Keratinocyte (primary cell): ENCODE measurements at places on chromosomes 1 and 21.

- no peak for DNase-seq
These were observed 72.4 kb upstream of the TIAM1 start for GRCh38 chr21:31416465-31416864.

GRCh38 chr1:23424293-23425192 lies at the start of gene TCEA3:
Gene TCEA3, minus strand, starts transcription at chr1:23424748. Its CDS starts 115 bp downstream, at chr1:23424633.
- DNase-seq, result no peak

GRCh38 chr21:43308101-43308814 lies 118.7 kb downstream of the SIK1 start:
- no peak for DNase-seq

GRCh38 chr1:161890574-161890973 lies 124.5 kb downstream of the ATF6 start:
- no peak for DNase-seq

GRCh38 chr1:163674236-163674635 lies 352.5 kb downstream of the NUF2 start:
- no peak for DNase-seq

- no peak for DNase-seq
These were observed 93.0 kb downstream of the EVI5 start for GRCh38 chr1:92691925-92692324.

- no peak for DNase-seq
These were observed 1183.7 kb downstream of the MRPL39 start for GRCh38 chr21:24423546-24423945.

DNA sequence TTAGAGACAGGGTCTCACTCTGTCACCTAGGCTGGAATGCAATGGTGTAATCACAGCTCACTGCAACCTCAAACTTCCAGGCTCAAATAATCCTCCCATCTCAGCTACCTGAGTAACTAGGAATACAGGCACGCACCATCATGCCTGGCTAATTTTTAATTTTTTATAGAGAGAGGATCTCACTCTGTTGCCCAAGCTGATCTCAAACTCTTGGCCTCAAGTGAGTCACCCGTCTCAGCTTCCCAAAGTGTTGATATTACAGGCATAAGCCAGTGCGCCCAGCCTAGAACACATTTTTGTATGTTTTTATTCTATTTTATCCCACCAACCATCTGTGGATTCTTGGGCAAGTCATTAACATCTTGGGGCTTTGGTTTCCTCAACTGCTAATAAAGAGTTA lies 100.5 kb downstream of the AK5 start:
- DNase-seq, result no peak

DNA sequence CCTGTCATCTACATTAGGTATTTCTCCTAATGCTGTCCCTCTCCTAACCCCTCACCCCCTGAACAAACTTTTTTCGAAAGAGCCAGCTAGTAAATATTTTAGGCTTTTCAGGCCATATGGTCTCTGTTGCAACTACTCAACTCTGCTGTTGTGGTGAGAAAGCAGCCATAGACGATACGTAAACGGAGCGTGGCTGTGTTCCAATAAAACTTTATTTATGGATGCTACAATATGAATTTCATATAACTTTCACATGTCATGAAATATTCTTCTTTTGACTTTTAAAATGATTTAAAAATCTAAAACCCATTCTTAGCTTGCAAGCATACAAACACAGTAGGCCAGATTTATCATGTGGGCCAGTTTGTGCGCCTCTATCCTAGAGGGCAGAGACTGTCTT lies 11.2 kb upstream of the RPS6KA1 start:
- no peak for DNase-seq

DNA sequence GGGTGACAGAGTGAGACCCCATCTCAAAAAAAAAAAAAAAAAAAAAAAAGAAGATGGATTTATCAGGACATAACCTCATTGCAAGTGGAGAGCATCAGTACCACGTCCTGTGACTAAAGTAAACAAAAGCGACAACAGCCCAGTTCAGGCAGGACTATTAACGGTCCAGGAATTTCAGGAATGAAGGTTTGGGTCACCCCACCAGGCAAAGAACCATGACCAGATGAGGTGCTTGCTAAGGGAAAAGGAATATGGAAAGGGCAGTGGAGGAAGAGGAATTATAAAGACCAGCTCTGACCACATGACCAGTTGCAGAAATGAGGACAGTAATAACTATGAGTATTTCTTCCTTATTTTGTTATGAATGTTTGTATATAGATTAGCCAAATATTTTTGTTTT lies 35.4 kb upstream of the EIF4G3 start:
- DNase-seq, result no peak

DNA sequence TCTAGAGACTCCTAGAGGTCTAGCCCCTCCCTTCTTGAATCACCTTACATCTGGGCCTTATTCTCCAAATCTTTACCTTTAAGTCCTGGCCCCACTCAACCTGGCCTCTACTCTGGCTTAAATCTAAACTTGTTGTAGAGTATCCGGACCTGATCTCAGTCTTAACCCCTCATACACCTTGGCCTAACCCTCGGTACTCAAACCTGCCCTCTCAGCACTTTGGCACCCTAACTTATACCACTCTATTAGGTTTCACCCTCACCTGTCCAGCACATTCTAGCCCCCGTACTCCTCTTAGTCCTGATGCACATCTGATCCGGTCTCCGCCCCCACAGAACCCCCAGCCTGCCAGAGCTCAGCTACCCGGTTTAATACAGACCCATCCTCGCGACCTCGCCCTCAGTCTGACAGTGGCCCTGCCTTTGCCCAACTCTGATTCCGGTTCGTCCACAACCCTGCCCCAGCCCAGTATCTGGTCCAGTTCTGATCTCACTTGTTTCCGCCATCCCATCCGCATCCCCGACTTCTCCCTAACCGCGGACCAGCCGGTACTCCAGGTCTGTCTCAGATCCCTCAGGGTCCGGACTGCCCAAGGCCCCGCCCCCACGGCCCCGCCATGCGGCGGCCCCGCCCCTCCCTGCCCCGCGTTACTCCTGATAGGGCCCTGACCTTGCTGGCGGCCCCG lies 1.5 kb downstream of the TRIM62 start:
- DNase-seq, result peak; percentile 55

GRCh38 chr1:244049162-244050013 lies 1.7 kb upstream of the ZBTB18 start:
- DNase-seq, result no peak

DNA sequence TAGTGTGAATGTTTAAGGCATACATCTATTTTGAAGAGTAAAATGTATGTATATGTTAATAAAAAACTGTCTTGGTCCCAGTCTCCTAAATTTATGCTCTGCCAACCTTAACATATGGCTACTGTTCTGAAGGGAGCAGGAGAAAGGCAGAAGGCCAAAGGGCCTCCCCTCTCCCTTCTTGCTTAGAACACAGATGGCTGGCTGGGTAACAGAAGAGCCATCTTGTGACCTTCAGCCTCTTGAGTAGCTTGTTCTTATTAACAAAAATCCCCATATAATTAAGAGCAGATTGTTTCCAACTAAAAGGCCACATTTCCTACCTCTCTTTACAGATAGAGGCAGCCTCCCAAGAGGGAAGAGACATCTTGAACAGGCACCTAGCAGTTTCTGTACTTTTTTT lies 36.1 kb downstream of the EPB41 start:
- no peak for DNase-seq

DNA sequence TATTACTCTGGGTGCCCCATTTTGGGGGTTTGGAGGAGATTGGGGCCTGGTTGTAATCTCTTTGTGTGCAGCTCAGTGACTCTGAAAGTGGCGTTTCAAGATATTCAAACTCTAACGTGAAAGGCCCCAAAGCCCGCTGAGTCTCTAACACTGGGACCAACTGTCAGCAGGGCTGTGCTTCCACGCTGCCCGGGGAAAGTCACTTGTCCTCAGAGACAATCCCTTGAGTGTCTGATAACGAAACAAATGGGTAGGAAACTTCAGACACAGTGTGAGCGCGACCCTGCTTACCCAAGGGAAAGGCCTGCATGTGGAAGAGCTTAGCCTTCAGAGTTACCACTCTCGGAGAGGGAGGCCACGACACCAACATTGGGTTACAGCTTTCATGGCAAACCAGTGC lies 837 bp downstream of the UBASH3A start:
- no peak for DNase-seq

DNA sequence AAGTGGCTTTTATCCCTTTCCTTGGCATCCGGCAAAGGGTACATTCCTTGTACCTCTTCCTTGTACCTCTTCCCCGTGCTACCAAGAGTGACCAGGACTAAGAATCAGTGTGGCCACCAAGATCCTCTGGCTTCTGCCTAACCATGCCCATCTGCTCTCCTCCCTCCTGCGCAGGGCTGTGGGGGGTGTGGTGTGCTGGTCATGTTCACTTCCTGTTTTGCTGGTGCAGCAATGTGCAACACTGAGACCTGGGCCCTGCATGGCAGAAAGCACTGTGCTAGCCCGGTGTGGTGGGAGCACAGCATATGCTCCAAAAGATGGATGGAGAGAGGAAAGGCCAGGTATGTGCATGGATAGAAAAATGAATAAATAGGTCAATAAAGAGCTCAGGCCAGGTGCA lies 33.3 kb upstream of the TENT5C start:
- DNase-seq, result no peak

DNA sequence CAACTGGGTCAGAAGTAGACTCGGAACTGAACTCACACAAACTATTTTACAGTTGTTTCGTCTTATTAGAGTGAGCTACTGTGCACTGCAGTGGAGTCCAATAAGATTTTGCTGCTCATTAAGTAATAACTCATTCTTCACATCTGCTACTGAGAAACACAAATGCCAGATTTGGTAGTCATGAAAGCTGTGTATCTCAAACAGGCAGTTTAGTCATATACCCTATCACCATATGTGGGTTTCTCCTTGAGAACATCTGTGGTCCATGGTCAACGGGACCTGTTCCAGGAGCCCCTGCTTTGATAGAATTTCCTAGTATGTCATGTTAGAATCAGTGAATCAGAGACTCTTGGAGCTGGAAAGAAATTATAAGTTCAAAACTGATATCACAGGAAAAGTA lies 60.4 kb downstream of the ALG14 start:
- DNase-seq, result no peak

DNA sequence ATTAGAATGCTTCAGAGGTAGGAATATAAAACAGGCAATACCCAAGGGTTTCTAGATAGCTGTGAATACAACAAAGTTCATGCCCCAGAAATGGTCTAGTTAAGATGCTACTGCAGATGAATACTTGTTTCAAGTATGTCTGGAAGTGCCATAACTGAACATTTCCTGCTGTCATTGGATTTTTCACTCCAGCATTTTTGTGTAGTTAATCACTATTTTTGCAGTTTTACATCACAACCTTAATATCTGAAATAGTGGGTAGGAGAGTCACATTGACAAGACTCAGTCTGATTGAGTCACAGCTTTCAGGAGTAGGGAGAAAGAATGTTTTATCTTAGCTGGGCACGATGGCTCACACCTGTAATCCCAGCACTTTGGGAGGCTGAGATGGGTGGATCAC lies 126.4 kb upstream of the C1orf21 start:
- DNase-seq, result peak; percentile 4
